Fibroblast of upper back skin (primary cell): ENCODE measurements at places on chromosomes 2 and 18.

DNA sequence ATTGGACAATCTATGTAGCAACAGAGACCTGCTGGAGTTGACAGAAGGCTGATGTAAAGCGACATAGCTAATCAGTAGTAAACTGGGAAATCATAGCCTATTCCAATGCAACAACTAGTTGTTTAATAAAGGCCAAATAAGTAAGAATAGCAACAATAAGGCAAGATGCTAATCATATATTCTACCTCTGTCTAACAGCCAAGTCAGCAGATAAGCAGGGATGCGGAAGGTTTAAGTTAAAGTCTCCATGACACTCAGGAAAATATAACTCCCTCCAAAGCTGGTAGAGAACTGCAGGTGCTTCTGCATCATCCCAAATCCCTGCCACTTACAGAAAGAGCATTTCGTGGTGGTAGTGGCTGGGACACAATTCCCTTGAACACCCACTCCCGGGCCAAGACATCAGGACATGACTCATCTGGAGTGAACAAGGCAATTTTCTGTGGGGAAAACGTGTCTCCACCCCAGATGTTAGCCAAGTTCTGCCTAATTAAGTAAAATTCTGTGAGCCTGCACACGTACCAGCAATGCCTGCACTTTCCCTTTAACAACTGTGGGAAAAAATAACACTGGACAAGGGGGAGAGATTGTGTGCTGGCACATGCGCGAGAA is 413.6 kb upstream of the ID2 start:
- peak; percentile 34 for DNase-seq

GRCh38 chr2:70141212-70141901 is 49.5 kb downstream of the C2orf42 start:
- no peak for DNase-seq

DNA sequence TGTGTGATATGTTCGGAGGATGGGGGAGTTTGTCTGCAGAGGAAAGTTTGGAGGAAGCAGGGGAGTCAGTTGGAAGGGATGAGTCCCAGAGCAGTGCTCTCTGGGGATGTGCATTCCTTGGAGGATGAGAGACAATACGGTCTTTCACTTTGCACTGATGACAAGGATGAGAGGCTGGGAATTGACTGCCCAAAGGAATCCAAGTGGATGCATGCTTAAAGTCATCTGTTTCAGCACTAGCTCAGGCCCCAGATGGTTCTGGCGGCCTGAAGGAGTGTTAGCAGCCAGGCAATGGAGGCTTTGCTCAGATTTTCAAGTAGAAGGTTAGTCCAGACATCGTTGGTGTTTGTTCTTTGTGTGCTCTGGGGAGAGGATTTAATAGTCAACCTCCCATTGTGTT is 100.2 kb downstream of the CRIM1 start:
- peak; percentile 75 for DNase-seq

DNA sequence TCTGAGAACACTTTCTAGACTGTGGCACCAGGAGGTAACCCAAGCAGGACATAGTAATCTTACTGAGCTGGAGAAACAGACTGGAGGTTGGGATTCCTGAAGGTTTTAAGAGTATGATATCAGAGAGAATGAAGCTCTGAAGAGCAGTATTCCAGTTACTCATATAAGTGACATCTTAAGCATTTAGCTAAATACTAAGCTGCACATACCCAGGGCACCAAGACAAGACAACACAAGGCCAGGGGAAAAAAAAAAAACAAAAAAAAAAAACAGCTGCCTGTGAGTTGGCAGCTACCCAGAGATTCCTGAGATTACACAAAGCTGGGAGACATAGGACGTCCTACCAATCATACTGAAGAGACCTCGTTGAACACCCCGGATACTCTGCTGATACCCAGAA is 175.8 kb downstream of the SRBD1 start:
- peak; percentile 91 for DNase-seq

DNA sequence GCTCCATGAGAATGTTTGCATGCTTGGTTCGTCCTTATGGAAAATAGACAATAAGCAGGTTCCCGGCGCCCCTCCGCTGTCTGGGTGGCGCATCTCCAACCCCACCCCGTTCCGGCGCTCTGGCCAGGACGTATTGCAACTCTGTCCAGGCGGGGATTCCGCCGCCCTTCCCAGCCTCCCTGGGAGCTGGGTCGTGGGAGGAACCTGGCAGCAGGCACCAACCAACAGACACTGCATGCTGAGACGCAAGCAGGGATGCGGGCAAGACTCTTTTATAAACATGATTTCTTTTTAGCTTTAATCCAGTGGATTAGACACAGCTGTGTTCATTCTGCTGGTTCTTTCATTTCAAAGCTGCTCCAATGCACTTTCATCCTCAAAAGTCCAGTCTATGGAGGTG is 240.2 kb downstream of the SH3BP4 start:
- DNase-seq: no peak

DNA sequence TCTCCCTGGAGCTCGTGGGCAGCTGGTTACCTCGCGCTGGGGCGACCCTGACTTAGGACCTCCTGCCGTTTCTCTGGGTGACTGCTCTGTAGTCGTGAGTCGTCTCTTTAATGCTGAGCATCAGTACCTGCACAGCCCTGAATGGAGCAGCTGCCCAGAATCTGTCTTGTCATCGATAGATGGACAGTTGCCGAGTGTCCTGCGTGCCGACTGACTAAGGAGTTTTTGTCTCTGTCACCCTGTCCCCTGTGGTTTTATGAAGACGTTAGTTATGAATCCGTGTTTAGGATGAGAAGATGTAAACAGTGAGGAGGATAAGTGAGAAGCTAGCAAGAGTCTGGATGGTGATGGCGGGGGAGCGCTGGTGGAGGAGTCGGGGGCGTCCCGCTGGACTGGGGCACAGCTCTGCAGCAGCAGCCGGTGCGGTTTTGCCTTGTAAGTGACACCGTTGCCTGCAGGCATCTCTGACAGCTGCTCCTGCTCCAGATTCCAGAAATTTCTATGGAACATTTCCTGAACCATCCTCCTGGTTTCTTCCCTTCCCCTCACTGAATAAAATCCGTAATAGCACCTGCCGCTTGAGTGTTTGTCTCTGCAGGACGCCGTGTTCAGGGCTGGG is 13.3 kb downstream of the AGAP1 start:
- DNase-seq: no peak

- peak; percentile 28 for DNase-seq
Observed at GRCh38 chr2:219722276-219722879, 94.9 kb downstream of the SLC4A3 start.

DNA sequence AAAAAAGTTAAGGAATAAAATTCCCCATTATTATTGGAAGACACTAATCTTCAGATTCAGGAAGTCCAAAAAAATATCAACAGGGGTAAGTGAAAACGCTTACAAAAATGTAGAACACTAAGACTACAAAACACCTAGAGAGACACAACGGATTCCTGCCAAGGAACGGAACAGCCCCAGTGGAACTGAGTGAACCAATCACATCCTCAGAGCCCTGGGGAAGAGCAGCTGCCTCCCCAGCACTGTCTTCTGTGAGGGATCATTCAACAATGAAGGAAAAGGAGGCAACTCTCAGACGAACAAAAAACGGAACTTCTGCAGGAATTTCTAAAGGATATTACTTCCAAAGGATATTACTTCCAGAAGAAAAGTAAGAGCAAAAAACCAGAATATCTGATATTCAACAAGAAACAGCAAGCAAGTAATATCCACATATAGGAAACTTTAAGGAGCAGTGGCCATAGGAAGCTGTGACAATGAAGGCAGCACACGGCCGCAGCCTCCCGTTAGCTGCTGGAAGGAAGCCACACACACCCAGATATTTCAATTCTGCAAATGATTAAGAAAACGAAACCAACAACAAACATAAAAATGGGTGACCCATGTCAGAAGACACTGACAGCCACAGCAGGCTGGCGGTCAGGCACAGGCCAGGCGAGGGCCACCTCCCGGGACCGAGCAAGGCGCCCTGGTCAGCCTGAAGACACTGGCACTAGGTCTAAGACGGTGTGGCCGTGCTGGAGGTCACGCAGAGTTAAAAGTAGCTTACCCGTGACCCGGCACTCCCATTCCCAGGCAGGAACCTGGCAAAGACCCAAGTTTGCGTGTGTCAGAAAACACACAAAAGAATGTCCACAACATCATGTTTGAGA is 81.8 kb downstream of the HDAC4 start:
- DNase-seq: peak; percentile 32
